ENCODE measurements at places on chromosomes 4 and X.

DNA sequence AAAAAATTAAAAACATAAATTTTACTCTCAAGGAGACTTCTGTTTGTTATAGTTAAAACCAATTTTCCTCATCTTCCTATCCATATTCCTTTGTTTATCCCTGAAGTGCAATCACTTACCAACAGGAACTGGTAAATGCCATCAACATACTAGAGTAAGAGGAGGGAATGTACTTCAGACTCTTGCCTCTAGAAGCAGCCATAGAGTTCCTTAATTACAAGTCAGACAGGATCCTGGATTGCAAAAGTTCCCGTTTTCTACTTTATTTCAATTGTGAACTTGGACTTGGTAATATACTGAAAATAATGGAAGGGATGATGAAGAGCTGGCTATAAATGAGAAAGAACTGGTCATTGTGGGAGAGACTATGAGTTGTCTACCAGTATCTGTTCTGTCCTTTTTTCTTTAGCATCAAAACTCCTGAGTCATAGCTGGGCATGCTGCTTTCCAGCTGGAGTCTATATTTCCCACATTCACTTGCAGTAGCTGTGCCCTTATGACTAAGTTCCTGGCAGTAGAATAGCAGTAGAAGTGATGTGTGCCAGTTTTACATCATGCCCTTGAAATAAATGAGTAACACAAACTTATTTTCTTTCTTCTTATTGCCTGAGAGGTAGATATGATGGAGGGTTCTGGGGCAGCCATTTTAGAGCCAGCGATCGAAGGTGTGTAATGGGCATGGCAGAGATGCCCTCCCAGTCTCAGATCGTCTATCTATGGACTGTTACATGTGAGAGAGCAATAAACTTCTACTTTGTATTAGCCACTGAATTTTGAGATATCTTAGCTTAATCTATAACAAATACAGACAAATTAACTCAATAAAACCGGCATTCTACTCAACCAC, 26.8 kb upstream of the SPARCL1 start:
- DNase-seq, result no peak

GRCh38 chr4:153890761-153891160, 101.9 kb upstream of the SFRP2 start:
- DNase-seq, result no peak

DNA sequence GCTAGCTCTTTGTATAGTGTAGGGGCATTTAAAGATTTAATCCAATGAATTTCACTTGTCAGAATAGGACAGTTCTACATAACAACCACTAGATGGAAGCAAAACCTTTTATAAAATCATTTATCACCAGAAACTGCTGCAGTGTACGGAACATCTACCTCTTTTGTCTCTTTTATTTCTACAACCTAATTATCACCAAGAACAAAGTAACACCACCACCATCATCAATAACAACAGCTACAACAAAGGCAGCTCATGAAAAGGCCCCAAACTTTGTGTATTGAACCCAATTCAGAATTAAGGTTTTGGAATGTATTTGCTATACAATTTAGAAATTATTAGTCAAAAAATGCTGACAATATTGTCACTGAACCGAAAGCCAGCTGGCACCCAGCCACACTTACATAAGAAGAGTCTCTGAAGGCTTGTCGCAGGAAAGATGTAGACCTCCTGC, 260.9 kb upstream of the RPS6KA3 start:
- DNase-seq, result peak; percentile 4

GRCh38 chr4:75985116-75985515, 5.6 kb downstream of the SDAD1 start:
- DNase-seq, result no peak

- DNase-seq, result no peak
Measured at GRCh38 chr4:182904211-182904761, 12.9 kb downstream of the DCTD start.

- no peak for DNase-seq
Measured at GRCh38 chr4:174550541-174550940, 28.3 kb upstream of the HPGD start.

DNA sequence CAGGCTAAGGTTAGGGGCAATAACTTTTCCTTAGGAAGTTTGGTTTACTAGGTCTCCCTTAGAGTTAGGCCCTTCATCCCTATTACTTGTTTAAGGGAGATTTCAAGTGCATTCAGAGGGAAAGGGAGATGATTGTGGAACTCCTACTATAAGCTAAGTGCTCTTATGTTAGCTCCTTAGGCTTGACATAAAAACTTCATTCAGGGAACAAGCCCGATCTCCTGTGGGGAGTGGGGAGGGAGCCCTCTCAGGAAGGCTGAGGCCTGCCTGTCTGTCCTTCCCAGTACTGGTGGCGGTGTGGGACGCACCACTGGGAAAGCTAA, 8.0 kb downstream of the KLF3 start:
- DNase-seq, result no peak

GRCh38 chrX:85622635-85623034, 243.2 kb upstream of the POF1B start:
- no peak for DNase-seq

DNA sequence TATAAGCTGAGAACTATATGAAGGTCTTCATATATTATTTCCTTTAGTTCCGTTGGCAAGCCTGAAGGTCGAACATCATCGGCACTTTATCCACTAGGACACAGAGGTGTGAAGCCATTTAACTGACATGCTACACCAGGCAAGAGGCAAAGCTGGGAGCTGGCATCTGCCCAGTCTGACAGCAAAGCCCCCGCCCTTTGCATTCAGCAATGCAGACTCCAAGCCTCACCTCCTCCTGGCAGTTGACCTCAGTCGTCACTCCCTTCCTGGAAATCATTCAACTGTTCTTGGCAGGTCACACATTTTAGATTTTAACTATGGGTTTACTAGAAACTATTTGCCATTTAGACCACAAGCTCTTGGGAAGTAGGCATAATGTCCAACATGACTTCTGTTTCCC, 135.8 kb upstream of the FRG1 start:
- DNase-seq, result no peak

DNA sequence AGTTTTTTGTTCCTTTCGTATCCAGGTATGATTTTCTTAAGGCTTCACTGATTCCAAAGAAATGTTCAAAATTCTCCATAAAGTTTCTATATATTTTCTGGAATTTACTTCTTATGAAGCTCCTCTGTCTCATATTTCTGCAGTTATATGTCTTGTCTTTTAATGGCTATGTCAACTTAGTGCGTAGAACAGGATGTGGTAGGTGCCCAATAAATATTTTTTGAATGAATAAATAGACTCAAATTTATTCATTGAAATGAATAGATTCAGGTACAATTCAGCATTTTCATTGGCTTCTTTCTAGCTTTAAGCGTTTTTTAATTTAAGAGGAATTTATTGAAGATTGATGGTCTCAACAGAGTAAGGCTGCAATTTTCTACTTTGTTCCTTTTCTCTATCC, 231.9 kb upstream of the BOD1L1 start:
- DNase-seq, result no peak

DNA sequence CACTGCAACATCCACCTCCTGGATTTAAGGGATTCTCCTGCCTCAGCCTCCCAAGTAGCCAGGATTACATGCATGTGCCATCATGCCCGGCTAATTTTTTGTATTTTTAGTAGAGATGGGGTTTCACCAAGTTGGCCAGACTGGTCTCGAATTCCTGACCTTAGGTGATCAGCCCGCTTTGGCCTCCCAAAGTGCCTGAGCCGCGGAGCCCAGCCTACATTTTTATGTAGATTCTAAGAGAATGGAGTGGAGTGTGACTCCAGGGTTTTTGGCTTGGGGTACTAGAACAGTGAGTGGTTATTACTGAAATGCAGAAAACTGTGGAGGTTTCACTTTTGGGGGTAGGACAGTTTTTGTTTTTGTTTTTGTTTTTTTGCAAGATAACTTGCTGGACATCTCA, 806.0 kb downstream of the ADGRL3 start:
- DNase-seq, result no peak

GRCh38 chrX:134607523-134607922, 50.7 kb downstream of the PLAC1 start:
- DNase-seq, result no peak

DNA sequence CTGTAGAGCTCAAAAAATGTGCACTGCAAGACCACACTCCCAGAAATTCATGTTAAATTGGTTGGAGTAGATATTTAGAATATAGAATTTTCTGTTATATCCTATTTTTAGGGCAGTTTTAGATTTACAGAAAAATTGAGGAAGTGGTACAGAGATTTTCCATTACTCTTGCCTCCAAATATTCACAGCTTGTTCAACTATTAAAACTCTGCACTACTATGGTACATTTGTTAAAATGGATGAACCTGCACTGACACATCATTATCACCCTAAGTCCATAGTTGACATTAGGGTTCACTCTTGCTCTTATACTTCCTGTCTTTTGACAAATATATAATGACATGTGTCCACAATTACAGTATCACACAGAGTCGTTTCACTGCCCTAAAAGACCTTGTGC, 1724.5 kb downstream of the C4orf33 start:
- no peak for DNase-seq

GRCh38 chr4:126558596-126558995, 1074.2 kb upstream of the INTU start:
- DNase-seq, result no peak

DNA sequence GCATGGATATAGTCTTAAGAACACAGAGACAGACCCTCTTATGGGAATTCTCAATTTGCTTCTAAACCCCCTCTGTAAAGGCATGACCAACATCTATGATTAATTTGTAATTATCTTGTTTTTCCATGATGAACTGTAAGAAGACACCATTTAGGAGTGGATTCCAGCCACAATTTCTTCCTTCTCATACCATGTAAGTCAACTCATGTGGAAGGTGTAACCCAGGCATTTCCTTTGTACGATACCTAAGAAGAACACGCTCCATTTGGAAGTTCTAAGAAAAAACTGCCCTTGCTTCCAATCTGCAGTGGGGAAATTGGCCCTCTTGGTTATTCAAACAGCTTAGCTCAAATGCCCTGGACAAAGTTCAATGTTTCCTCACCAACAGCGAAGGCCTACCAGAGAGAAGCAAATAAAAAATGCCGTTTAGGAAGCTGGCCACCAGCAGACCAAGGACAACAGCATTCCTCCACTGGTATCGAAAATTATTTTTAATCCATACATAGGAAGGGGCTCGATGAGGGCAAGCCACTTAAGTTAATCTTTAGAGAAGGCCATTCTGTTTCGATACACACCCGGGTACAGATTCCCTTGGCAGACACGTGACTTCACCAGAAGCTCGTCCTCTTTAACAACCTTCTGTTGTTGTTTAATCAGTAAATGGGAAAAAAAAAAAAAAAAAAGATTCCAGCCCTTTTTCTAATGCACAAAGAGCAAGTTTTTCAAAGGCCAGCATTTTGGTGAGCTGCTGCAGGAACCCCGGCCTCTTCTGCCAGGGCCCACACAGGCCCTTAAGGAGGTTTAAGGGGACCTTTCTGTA, 2.6 kb downstream of the DHRSX start:
- DNase-seq, result no peak

- peak; percentile 6 for DNase-seq
Measured at GRCh38 chrX:153820601-153821000, 9.7 kb downstream of the PDZD4 start.

GRCh38 chrX:94361241-94361640, 687.2 kb downstream of the FAM133A start:
- no peak for DNase-seq

- DNase-seq, result no peak
Measured at GRCh38 chr4:78362310-78362709, 189.3 kb upstream of the ANXA3 start.

GRCh38 chrX:9940421-9940820, 26.7 kb upstream of the CLDN34 start:
- no peak for DNase-seq
